Central memory CD4-positive, alpha-beta T cell (primary cell): ENCODE measurements at places on chromosomes 16 and 17.

DNA sequence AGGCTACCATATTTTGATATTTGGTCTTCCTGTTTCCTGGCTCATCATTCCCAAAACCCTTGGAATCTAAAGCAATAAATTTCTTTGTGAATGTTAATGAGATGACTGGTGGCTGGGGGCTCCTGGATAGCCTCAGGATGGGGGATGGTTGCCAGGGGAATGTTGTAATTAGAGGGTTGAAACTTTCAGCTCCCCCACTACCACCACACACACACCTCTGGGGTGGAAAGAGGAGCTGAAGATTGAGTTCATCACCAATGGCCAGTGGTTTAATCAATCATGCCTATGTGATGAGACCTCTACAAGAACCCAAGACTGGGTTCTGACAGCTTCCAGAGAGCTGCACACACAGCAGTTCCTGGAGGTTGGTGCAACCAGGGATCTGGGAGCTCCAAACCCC is 59.1 kb downstream of the HS3ST3A1 start:
- DNase-seq = no peak

- no peak for DNase-seq
These were observed 1.2 kb downstream of the SRR start for GRCh38 chr17:2304931-2305330.

- DNase-seq = no peak
These were observed 42.9 kb downstream of the GTF3C1 start for GRCh38 chr16:27506771-27507170.

- no peak for DNase-seq
These were observed 109.1 kb downstream of the PRKCA start for GRCh38 chr17:66411520-66411919.

DNA sequence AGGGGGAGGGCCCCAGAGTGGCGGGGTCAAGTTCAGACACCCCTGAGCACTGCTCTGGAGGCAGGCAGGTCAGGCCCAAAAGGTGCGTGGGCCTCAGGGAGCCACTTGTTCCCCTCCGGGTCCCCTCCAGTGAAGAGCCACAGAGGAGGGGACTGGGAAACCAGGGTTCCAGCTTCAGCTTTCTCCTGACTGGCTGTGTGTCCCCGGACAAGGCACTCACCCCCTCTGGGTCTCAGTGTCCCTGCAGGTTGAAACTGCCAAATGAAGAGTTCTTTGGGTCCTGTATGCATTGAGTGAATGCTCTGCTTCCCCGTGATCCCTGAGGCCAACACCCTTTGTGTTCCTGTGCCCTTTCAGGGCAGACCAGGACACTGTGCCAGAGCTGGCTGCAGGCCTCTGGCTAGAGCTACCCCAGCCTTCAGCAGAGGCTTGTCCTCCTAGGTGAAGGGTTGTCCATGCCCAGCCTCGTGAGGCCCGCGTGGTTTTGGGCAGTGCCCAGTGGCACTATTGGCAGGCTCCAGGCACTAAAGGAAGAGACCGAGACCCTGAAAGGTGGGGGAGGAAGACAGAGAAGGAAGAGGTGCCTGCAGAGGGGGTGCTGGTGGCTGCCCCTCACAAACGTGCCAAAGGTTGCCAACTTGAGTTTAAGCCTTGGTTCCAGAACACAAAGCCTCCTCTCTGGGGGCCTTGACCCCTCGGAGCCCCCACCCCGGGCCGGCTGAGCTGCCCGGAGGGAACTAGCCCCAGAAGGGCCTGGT is 13.3 kb upstream of the WNT3 start:
- no peak for DNase-seq

GRCh38 chr17:49990331-49990730 is 4.7 kb downstream of the DLX3 start:
- no peak for DNase-seq

DNA sequence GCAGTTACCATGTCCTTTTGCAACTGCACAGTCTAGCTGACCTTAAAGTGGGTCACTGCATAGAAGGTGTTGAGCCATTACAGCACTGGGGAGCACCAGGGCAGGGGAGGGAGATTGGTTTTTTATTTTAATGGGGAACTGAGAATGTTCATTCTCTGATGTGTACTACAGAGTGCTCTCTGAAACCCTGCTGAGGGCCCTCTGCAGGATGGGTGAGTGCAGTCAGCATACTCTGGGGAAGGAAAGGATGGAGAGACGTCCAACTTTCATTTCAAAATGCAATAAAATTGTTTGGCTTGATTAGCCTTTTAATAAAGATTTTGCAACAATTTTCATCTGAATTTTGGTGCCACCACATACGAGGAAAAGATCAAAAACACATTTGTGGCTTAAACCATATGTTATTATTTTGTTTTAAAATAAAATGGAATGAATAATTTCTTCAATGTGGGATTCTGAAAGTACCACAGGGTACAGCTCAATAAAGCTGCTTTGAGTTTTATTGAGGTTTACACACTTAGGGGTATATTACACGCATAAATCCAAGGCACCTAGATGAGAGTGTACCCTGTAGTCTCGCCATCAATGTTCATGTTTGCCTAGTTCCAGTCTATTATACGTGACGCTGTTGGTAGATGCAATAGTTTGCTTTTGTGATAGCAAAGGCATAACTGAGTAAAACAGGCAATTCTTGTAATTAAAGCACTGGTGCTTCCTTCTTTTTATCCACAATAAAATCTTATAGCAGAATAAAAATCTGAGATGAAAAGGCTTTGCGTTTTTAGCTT is 73.5 kb downstream of the SNX11 start:
- no peak for DNase-seq

DNA sequence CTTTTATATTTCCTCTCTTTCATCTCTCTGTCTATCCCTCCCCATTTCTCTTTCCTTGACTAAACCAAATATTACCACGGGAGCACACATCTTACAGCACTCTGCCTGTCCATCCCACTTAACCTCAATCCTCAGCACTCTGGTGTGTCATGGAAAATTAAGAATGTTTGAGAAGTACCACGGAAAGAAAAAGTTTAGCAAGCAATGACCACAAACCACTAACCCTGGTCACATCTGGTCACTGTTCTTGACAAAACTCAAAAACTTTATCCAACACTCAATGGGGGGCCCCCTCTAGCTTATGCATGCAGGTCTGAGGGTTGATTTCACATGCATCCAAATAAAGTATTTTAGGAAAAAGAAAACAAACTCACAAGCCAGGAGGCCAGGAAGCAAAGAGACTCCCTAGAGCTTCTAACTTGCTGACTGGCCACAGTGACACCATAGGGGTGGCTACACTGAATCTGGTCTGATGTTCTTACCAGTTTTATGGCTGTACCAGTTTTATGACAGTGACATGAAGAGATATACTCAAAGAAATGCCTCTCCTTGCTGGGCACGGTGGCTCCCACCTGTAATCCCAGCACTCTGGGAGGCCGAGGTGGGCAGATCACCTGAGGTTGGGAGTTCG is 229.2 kb downstream of the STX8 start:
- DNase-seq = no peak

GRCh38 chr16:97822-98221 is 19.8 kb downstream of the MPG start:
- DNase-seq = no peak

GRCh38 chr16:70418274-70418992 is 20.5 kb downstream of the ST3GAL2 start:
- DNase-seq = no peak

GRCh38 chr17:16492613-16493530 is 879 bp upstream of the LRRC75A start:
- DNase-seq = no peak
